NCI-H146 (cell line): ENCODE measurements at places on chromosomes 7 and 10.

DNA sequence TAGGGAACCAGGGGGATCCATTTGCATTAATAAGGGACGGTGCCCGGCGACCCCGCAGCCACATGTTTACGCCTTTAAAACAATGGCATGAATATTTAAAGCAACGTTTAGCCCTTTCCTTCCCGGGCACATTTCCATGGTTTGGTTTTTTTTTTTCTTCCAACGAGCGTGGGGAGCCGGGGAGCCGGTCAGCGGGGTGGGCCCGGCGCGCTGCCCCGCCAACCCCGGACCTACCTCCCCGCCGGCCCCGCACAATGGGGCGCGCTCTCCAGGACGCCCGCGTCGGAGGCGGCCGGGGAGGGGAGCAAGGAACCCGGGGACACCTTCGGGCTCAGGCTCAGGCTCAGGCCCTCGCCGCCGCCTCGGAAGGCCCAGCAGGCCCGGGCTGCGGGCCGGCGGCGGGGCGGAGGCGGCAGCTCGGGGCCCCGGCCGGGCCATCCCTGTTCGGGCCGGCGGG is 1.0 kb downstream of the SEPHS1 start:
- peak; percentile 57 for DNase-seq

DNA sequence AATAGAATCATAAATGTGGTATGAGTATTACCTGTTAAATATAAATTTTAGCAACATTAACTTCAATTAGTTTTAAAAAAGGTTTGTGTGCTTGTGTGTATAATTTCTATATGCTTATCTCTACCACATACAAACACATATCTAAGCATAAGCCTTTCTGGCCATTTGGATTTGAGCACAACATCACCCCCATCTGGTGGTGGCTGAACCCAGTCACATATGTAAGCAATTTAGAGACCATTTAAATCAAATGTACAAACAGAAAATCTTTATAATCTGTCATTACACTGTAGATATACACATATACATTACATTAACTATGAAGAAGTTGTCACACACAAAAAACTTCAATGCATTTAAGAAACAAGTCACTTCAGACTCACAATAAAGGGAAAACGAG is 31.7 kb downstream of the GPR22 start:
- DNase-seq: peak; percentile 34

DNA sequence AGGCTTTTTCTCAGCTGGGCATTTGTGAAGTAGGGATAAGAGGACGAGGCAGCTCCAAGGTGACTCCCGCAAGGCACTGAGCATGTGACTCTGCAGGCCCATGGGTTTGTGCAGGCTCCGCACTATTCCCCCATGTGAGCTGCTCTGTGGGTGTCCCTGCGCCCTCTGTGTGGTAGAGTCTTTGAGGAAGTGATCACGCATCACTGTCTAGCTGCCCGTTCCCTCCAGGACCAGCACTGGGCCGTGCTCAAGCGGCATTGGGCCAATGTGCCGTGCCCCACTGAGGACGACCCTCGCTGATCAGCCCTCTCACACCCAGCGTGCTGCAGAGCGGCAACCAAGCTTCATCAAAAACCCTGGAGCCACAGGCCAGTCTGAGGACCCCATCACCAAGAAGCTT is 7.5 kb downstream of the PRKAG2 start:
- no peak for DNase-seq

GRCh38 chr10:42871823-42872222 is 89.2 kb downstream of the BMS1 start:
- DNase-seq: no peak

DNA sequence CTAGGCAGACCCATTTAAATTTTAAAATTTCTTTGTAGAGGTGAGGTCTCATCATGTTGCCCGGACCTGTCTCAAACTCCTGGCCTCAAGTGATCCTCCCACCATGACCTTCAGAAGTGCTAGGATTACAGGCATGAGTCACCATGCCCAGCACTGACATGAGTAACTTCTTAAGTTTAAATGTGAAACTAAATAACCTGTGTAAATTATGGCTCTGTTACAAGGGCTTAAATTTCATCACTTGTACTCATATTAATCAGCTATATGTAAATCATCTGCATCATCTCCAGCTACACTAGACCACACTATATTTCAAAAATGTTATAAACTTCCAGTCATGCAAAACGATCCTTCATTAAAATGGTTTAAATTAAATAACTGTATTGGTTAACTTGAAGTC is 56.1 kb downstream of the ATAD1 start:
- no peak for DNase-seq

DNA sequence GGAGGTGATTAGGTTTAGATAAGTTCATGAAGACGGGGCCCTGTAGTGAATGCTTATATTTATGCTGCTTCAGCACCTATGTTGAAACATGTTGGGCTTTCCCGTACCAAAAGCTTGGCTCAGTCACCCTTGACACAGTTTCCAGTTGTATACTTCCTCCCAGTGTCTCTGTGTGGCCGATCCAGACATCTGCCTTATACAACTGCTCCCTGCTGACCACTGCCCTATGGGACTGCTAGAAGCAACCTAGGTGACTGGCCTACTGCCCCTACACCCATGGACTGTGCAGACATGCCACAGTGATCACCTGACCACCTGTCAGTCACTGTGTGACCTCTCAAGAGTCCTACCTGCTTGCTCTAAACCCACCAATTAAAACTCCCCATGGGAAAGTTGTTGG is 22.6 kb upstream of the TSPAN13 start:
- no peak for DNase-seq

GRCh38 chr10:103791858-103792257 is 63.5 kb downstream of the SH3PXD2A start:
- no peak for DNase-seq

GRCh38 chr10:69088801-69089501 is 1.0 kb downstream of the SRGN start:
- no peak for DNase-seq

GRCh38 chr7:151233804-151234203 is 1.5 kb downstream of the CHPF2 start:
- DNase-seq: no peak

- DNase-seq: no peak
These were observed 15.3 kb upstream of the CYP2C19 start for GRCh38 chr10:94747137-94747536.

GRCh38 chr7:90262438-90262837 is 17.5 kb downstream of the CFAP69 start:
- DNase-seq: peak; percentile 1

- no peak for DNase-seq
These were observed 305.7 kb downstream of the CALN1 start for GRCh38 chr7:72106405-72106804.
